ENCODE measurements at places on chromosomes 3 and 15.

DNA sequence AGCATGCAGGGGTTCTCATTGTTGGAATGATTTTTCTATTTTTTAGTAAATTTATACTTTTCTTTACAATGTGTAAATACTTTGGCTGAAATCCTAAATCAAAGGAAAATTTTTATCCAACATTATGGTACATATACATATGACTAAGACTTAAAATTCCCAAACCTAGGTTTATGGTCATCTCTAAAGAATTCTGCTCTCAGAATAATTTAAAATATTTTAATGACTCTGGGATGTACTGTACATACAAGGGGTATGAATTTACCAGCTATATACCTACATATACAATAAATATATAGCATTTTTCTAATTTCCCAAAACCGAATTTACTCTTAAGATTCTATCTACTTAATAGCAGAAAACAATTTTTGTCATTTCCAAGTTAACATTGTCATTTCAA, 137.9 kb upstream of the POU1F1 start:
- DNase-seq = no peak

DNA sequence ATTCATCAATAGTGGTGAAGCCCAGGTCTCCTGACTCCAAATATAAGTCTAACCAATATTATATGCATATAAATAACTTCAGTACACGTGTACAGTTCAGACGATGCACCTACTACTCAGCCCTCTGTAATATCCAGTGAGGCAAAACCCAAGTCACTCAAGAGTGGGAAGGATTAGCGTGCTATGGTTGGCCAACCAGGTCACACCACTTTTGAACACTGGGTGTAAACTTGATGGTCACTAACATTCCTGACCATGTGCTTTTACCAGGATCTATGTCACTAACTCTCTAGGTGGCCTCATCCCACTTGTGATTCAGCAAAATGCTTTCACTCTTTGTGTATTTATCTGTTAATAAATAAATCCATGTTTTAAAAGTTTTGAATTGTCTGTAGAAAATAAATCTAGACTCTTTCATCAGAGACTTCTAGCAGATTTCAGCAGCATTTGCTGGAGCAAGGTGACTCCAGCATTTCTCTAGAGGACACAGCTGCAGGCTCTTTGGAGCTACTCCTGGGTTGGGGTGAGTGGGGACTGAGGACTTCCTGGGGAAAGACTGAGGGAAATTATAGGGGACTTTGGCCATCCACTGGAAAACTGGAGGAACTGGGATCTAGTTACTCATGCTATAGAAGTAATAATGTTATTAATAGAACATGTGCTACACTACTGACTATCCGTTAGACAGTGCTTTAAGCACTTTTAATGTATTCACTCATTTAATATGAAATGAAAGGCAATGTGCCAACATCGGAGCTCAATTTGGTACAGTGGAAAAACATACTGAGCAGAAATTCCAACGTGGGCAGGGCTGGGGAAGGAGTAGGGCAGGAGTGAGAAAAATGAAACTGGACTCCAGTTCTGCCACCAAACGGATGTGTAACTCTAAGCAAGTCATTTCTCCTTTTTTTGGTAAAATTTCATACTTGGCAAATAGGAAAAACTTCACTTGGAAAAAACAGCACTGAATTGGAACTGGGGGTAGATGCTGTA, 97.9 kb downstream of the RORA start:
- DNase-seq = no peak

DNA sequence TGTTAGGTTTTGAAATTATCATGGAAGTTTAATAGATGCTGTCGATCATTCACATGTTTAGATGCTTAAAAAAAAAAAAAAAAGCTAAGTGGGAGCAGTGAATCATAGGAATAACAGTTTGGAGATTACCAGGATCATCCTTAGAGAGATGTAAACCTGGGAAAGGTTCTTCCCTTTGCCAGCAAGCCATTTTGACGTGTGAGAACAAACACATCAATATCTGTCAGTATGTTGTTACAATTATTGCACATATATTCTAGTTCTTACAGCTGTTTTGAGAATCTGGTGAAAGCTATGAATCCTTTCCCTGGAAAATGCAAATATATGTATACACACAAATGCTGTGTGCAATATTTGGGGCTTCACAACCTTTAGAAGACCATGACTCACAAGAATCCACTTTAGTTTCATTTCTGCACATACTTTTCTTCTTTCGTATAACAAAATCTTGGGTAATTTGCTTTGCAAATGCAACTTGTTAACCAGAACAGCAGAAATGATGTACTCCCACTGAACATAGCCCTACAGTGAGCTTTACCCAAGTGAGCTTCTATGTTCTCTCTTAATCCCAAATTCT, 12.0 kb downstream of the NFKBIZ start:
- no peak for DNase-seq

GRCh38 chr3:40187945-40188344, 121.6 kb upstream of the EIF1B start:
- no peak for DNase-seq

- no peak for DNase-seq
These were observed 72.6 kb downstream of the CHST2 start for GRCh38 chr3:143192193-143192592.
